ENCODE measurements at places on chromosomes 13 and 19.

- no peak for DNase-seq
Observed at GRCh38 chr19:8144273-8144995, 5.0 kb downstream of the FBN3 start.

DNA sequence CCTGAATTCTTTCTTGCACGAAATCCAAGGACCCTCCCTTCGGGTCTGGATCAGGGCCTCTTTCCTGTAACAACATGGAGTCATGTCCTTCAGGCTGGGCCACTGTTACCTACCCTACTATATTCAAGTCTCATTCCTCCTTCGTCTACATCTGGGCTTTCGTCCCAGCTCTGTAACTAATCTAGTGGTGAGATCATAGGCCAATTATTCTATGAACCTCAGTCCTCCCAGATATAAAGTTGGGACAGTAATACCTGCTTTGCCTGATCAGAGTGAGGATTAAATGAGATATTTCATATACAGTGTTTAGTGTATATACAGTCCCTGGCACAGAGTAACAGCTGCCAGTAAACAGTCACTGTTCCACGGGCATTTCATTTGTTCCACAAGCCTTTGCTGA, 48.3 kb upstream of the ATP12A start:
- DNase-seq, result no peak

DNA sequence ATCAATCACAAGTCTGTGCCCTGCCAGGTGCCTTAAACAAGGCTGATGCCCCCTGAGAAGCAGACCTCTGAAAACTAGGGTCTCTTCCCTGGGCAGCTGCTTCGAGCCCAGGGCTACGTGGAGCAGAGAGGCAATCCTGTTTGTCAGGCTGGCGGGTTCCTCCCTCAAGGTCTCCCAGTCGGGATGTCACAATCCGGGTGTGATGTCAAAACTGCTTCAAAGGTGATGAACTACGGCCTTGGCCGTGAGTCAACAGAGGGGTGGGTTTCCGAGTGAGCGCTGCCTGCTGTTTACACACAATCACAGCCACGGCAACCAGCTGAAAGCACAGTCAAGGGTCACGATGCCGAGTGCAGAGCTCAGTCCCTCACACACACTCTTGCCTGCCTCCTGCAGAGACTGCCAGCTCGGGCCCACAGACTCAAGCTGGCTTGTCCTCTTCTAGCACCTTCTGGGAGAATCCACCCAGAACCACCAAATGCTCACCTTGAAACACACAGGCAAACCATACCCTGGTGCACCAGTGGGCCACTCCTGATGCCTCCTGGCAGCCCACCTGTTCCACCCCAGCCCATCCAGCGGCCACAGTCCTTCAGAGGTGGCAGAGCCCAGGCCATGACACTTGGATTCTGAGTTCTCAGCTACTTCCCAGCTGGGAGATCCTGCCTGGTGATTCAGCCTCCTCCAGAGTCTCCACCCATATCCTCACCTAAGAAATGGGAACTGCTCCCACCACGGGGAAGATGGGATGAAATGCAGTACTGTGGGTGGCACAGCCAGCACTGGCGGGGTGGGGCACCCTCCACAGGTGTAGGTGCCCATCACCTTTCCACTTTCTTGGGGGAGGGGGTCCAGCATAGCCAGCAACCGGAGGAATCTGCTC, 6.8 kb downstream of the ELL start:
- no peak for DNase-seq

DNA sequence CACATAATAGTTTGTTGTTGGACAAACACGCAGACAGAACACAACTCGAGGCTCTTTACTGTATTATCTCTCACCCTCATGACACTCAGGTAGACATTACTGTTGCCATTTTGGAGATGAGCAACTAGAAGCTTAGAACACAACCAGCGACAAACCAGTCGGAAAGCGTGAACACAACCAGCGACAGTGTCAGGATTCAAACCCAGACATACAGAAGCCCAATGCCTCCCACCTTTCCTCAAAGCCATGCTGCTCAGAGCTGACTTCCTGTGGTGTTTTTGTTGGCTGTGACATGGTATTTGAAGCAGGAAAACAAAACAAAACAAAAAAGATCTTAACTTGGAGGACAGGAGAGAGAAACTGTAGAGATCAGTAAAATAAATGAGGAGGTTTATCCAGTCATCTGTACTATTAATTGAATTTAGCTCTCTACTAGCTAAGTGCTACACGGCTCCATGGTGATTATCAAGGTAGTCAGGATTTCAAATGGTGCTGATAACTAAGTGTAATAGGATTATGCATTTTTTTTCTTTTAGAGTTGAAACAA, 92.1 kb downstream of the STARD13 start:
- DNase-seq, result no peak

- no peak for DNase-seq
Observed at GRCh38 chr13:42996584-42996983, 4.5 kb upstream of the EPSTI1 start.

GRCh38 chr13:84662491-84662890, 780.2 kb upstream of the SLITRK1 start:
- no peak for DNase-seq

DNA sequence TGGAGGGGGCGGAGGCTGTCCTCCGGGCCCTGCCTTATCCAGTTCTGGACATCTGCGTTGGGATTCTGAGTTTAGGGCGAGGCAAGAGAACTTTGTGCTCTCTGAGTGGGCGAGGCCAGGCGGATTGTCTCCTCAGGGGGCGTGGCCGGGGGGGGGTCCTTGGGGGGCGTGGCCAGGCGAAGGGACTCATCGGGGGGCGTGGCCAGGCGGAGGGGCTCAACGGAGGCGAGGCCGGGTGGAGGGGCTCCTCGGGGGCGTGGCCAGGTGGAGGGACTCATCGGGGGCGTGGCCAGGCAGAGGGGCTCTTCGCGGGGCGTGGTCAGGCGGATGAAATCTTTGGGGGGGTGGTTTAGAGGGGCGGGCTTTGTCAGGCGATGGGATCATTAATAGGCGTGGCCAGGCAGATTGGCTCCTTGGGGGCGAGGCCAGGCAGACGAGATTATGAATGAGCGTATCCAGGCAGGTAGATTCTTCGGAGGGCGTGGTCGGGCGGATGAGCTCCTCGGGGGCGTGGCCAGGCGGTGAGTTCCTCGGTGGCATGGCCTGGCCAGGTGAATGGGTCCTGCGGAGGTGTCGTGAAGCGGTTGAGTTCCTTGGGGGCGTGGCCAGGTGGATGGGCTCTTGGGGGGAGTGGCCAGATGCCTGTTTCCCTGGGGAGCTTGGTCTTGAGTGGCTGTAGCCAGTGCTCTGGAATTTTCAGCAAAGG, 10.3 kb upstream of the CACNG7 start:
- DNase-seq, result no peak

- DNase-seq, result no peak
Observed at GRCh38 chr13:47904891-47905290, 96.2 kb downstream of the SUCLA2 start.

DNA sequence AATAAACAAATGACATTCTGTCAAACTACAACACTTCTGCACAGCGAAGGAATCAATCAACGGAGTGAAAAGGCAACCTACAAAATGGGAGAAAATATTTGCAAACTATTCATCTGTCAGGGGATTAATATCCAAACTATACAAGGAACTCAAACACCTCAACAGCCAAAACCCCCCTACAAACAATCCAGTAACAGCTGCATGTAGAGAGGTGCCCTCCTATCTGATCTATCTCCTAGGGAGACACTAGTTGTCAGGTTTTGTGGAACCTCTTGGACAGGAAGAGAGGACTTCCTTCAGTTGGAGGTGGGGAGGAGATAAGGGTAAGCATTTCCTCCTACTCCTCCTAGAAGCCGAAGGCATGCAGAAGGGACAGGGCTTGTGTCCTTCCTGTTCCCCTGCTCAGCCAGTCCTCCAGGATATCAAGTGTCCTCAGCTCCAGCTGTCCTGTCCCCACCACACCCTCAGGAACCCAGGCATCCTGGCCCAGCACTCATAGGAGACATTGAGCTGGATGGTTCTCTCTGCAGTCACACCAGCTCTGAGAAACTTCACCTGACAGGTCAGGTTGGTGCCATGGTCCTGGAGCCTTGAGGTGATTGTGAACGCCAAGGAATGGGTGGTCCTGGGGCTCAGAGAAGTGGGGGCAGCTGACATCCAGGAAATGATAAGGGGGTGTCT, 9.8 kb upstream of the SIGLEC8 start:
- no peak for DNase-seq

DNA sequence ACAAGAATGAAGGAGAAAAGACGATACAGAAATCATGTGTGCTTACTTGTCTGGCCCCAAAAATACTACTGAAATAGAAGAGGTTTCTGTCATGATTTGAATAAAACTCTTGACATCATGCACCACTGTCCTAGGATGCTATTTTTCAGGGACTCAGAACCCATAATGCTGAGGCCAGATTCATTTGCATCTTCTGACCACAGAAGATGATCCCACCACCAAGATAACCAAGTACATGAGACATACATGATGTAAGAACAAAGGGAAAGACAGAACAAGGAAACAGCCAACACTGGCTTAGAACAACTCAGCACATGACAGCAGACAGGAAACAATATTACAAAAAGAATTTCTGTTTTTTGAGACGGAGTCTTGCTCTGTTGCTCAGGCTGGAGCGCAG, 2.5 kb downstream of the ZNF552 start:
- DNase-seq, result no peak

DNA sequence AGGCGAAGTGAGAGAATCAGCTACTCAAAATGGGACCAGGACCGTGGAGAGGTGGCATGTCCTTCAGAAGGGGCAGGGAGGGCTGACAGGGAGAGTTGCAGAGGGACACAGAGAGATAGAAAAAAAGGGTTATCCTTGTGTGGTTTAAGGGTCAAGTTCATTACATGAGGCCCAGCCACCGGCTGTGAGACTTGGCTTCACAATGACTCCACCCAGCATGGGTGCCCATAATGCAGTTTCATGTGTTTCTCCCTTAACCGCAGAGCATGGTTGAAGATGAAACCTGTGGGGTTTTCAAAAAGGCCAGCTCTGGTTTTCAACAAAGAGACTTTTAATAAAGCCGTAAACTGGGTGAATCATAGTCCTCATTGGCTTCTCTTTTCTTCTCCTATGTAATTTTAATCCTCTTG, 164.6 kb downstream of the KLF5 start:
- no peak for DNase-seq

DNA sequence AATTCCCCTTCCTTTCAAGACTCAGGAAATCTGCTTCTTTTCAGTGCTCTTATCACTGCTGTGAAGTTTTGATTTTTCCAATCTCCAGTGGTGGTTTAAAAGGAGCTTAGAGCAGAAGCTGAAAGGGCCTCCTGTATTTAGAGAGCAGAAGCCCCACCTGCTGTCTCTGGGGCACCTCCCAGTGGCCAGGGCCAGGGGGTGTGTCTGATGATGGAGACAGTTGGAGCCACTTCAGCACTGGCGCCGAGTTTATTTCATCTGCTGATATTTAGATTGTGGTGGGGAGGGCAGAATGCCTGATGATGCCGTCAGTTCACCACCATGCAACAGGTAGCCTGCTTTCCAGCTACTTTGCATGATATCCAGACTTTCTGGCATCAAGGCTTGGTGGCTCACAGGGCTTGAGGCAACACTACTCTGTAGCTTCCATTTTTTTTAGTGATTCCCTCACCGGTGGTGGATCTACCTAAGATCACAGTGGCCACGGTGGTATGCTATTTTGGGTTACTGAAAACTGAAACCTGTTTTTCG, 371.9 kb downstream of the KCNRG start:
- peak; percentile 66 for DNase-seq

DNA sequence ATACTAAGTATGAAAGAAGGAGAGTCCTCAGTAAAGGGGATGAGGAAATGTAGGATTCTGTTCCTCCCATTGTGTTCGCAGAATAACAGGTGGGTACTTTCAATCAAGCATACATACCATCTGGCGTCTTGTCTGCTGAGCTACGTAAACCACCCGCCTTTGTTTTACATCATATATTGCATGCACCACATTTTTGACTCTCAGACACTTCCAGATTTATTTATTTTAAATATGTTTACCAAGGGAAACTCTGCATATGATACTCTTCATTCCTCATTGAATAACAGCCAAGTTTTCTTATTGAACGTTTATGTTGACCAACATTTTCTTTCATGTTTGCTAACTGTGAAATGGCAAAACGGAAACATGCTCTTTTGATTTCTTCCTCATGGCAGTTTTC, 174.1 kb downstream of the FGF14 start:
- DNase-seq, result no peak

DNA sequence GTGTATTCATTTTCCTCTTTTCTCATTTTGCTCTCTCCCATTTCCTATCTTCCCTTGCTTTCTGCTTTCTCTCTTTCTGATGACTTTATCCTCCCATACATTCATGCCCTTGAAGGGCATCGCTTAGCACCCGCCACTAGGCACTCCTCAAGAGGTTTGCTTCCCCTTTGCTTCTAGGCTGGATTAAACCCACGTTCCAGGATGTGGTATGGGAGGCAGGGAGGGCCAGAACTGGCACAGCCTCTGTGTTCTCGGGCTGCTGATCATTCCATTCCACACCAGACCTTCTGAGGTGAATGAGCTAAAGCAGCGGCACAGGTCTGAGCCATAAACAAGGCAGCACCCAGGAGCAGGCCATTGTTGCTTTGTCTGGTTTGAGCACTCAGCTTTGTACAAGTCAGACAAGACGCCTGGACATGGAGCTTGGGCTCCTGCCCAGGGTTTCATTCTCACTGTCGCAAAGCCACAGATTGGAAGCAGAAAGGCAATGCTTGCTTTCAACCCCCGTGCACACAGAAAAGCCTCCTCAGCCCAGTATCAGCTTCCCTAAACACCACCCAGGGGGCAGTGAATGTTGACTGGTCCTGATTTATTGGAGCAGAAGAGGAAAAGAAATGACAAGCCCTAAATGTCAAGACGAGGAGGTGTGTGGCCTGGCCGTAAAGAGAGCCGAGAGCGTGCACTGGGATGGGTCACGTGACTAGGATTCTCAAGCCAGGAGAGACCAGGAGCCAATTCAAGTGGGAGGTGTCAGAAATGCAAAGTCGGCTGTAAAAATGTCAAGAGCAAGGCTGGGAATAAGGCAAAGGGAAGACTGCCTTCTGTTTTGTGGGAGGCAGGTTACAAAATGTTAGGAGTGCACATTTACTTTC, 218.0 kb upstream of the SERP2 start:
- peak; percentile 85 for DNase-seq

DNA sequence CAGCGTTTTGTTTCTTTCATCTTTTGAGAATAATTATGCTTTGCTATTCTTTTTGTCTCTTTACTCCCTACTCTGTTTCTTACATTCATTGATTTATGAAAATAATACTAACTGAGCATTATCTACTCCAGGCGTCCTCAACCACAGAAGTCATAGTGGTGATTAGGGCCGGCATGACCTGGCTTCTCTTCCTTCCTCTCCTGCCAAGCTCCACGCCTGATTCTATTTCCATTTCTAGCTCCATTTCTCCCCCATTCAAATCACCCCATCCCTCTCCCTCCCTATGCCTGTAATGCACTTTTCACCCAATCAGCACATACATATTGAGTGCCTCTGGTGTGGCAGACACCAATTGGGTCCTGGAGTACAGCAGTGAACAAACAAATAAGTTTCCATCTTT, 183.2 kb upstream of the GPR12 start:
- DNase-seq, result no peak

GRCh38 chr13:82898586-82898985, 983.7 kb downstream of the SLITRK1 start:
- no peak for DNase-seq

DNA sequence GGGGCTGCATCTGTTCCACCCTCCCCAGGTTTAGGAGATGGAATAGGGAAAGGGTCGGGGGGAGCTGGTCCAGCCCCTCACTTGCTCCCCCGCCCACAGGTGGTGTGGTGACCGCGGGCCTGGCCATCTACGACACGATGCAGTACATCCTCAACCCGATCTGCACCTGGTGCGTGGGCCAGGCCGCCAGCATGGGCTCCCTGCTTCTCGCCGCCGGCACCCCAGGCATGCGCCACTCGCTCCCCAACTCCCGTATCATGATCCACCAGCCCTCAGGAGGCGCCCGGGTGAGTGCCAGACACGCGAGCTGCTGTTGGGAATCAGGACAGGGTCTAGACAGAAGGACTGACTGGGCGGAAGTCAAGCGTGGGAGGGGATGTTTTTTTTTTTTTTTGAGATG, 3.0 kb downstream of the CLPP start:
- no peak for DNase-seq
